NCI-H510A (cell line): ENCODE measurements at places on chromosomes 3 and 15.

DNA sequence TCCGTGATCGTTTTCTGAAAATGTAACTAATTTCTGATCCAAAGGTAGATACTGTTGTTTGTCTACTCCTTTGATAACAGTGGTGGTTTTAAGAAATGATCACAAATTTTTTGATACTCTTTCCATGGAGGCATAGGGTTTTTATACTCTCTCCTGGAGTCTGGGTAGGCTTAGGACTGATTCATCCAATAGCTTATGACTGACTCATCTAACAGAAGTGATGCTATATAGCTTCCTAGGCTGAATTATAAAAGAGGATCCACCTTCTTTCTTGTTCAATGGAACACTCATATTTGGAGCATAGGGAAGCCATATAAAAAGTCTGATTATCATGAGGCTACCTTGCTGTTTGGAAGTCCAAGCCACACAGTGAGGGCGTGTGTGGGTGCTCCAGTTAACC, 84.3 kb downstream of the CHST2 start:
- DNase-seq: no peak

GRCh38 chr15:96322536-96323318, 7.8 kb upstream of the NR2F2 start:
- DNase-seq: no peak

GRCh38 chr3:161977063-161977462, 480.5 kb downstream of the OTOL1 start:
- DNase-seq: no peak

GRCh38 chr3:17158941-17159682, 274.4 kb downstream of the PLCL2 start:
- no peak for DNase-seq

DNA sequence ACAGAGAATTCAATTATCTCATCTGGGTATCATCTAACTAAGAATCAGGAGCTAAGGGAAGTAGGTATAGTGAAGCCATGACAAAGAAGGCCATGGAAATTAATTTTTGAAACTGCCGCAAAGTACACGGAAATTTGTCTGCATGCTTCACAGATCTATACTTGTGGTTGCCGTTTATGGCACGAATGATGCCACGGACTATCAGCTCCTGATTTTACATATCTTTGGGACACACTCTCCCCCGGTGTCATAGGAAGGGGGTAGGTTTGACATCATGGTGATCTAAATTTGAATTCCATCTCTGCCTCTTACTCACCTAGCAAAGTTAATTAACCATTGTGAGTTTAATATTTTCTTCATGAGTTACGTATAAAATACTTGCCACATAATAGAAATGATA, 14.0 kb downstream of the ARPP21 start:
- DNase-seq: no peak

DNA sequence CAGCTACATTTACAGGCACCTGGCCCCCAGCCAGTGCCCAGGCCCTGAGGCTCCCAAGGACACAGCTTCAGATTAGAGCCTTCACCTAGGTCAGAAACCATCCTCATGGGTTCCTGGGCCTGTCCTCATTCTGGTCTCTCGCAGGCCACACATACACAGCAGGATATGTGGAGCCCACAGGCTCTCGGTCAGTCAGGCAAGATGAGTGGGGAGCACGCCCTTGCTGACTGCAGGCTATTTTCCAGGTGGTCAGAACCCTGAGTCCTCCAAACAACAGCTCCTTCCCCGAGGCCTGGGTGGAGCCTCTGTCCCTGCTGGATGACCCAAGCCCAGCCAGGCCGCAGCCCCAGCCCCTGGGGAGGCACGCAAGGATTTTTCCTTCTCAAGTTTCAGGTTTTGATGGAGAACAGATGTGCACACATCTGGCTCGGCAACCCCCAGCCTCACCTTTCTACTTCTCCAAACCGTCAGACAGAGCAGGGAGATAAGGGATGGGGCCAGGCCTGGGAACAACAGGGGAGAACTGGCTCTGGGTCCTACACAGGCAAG, 1.6 kb downstream of the STRA6 start:
- no peak for DNase-seq
